ENCODE measurements at places on chromosomes 7 and 10. TPM values are rescaled to one million over a fixed set of nuclear protein-coding genes. Genes with fewer than 3 reads are reported as not detected.

CYP3A4 gene
- not detected for total RNA-seq

CTAGE15 gene
- under 0.01 TPM for total RNA-seq

TYW1B gene
- 6.8 TPM for total RNA-seq

HPS1 gene
- 8.9 TPM for total RNA-seq

IMPDH1 gene
- 10.4 TPM for total RNA-seq

FERD3L gene
- total RNA-seq: not detected

LLCFC1 gene
- total RNA-seq: not detected

HMX2 gene
- not detected for total RNA-seq
